ENCODE measurements at places on chromosomes 7 and 10. TPM values are rescaled to one million over a fixed set of nuclear protein-coding genes. Genes with fewer than 3 reads are reported as not detected.

The ANK3 gene
- 48.9 TPM for total RNA-seq

The UCMA gene
- total RNA-seq: 4.1 TPM

- no peak for DNase-seq
Measured at GRCh38 chr10:123792248-123792978, 99.2 kb downstream of the CPXM2 start.

GRCh38 chr7:155002411-155003091 is 373 bp downstream of the PAXIP1 start:
- no peak for DNase-seq

The SLC13A1 gene
- not detected for total RNA-seq

The NPY4R2 gene
- total RNA-seq: not detected

The PRRT4 gene
- 0.34 TPM for total RNA-seq

DNA sequence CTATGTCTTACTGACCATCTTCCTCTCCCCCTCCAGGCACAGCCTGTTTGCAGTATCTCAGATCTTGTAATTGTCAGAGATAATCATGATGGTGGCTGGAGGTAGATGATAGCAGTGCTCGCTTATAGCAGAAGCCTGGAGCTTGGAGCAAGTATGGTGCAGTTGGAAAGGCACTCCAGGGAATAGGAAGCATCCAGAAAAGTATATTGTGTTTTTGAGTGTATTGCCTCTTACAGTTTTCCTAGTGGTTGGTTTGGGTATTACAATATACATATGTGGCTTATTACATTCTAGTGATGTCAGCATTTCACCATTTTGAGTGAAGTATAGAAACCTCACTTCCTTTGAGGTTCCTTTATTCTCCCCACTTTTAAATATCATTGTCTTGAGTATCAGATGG is 101.5 kb downstream of the STK31 start:
- DNase-seq: no peak

The HOXA13 gene
- not detected for total RNA-seq

The GRM3 gene
- 3.4 TPM for total RNA-seq

The FGF8 gene
- 3.9 TPM for total RNA-seq

GRCh38 chr7:20595971-20596370 is 19.5 kb upstream of the ABCB5 start:
- no peak for DNase-seq

GRCh38 chr7:84070770-84071169 is 123.8 kb downstream of the SEMA3A start:
- DNase-seq: no peak

DNA sequence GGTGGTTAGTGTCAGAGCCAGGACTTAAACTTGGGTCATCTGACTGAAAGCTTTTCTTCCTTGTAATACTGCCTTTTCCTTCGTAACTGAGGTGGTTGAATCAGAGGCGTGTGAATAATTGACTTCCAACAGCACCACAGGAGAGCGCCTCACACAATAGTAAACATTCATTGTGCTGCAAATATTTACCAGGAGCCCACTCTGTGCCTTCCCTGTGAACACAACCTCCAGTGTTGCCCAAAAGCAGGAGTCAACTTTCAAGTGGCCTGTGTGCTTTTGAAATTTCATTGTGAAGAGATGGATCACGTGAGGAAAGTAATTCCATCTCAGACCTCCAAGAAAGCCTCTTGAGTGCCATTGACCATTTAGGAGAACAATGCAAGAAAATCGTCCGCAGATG is 60.2 kb downstream of the ADRA2A start:
- no peak for DNase-seq

DNA sequence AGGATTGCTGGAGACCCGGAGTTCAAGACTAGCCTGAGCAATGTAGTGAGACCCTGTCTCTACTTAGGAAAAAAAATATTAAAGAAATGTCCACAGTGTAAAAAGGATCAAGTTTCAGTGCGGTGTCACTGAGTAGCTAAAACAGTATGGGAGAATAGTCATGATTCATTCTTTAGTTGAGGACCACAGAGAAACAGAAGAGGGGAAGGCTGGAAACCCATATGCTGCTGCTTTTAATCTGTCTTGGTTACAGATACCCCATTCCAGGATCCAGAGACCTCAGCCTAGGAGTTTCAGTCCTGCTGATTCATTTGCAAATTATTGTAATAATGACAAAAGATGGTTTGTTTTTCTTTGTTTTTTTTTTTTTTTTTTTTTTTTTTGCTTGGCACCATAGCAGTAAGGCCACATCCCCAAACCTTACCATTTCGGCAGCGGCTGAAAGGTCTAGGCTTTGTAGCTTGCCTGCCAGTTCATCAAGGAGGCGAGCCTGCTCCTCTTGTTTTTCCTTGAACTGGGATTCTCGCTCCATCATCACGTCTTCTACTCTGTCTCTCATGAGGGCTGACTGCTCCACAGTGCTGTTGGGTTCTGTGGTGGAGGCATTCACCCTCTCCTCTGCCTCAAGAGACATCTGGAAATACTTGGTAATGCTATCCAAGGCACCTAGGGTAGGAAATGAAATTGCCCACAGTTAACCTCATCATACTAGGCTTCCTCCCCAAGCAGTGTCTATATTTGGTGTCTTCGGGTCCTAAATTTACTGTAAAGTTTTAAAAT is 44.2 kb downstream of the DLD start:
- no peak for DNase-seq

DNA sequence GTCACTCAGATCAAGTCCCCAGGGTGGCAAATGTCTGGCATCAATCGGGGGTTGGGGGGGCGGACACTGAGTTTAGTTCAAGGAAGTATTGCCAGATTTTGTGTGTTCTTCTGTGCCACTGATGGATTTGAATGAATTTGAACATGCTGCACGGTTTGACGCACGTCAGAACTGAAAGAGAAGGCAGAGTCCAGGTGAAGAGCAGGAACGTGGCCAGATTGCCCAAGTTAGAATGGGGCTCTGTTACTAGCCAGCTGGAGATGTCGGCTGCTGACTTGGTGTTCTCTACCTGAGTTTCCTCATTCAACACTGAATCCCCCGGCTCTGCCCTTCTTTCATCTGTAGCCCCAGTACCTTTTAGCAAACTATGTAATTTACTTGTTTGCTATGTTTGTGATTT is 180.2 kb downstream of the PRKCQ start:
- DNase-seq: no peak

DNA sequence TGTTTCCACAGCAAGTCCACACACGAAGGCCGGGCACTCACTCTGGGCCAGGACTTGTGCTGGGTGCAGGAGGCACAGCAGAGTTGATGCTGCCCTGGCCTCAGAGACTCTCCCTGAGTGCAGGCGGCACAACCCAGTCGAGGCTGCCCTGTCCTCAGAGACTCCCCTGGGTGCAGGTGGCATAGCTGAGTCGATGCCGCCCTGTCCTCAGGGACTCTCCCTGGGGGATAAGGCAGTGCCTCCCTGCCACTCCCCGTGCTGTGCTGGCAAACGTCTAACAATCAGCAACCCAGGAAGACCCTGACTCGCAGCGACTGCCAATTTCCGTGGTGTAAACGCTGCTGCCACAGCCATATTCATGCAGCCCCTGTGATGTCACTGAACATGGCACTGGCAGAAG is 93.1 kb downstream of the PDGFA start:
- DNase-seq: no peak

DNA sequence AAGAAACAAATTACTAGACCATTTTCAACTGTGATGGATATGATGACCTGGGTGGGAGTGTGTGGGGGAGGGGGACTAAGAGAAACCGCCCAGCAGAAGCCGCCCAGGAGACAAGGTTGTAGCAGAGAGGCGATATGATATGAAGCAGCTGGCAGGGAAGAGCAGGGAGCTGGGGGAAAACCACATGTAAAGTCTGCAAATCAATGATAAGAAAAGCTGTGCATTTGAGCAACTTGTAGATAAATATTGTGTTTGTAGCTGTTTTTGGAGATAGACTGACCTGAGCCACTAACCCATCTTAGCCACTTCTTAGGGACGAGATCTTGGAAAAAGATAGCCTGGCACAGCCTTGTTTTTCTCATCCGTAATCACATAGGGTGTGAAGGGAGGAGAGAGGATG is 252.6 kb downstream of the SEC23IP start:
- DNase-seq: no peak

DNA sequence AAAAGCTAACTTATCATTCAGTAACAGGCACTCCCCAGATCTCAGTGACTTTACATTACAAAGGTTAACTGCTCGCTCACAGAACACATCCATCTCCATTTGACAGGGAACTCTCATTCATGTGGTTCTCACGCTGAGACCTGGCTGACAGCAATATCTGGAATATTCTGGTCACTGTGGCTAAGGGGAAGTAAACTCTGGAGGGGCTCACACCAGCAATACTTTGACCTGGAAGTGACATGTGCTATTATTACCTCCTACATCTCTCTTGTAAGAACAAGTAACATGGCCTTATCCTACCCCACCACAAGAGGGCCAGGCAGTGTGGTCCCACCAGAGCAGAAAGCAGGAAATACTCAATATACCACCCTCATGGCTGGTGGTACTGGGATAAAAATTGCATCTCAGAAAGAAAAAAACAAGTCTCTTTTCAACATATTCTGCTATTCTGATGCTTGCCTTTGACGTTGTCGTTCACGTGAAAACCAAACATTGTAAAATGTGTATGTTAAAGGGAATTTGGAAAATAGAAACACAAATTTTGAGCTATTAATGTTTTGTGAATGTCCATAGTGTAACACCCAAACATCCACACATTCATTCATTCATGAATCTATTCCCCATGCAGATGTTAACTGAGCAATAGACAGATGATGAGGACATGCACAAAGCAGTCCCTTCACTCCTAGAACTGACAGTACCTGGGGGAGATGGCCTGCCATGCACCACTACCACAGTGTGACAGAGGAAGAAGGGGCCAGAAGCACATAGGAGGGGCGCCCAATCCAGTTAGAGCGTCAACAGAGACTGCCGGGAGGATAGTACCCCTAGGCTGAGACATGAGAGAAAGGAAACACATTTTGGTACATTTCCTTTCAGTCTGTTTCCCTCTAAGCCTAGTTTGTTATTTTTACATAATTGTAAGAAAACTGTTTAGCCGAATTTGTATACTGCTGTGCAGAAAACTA is 166.0 kb upstream of the SP4 start:
- peak; percentile 36 for DNase-seq

DNA sequence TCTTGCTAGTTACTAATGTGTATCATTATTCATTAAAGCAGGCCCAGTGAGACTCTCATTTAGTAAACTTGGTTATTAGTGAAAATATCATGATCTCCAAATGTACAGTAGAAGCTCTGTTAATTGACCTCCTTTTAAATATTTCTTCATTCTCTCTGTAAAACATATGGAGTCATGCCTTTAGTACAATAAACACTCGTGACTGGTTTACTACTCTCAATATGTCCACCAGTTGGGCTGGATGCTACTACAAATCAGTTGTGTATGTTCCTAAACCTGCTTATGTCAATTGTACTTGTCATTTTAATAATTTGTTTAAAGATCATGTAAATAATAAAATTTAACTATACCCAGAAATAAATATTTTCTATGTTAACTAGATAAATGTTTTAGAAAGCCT is 68.6 kb upstream of the COMTD1 start:
- no peak for DNase-seq

- DNase-seq: no peak
Measured at GRCh38 chr10:110212119-110213006, 5.0 kb downstream of the MXI1 start.

GRCh38 chr10:131573707-131574106 is 262.2 kb upstream of the TCERG1L start:
- DNase-seq: no peak

DNA sequence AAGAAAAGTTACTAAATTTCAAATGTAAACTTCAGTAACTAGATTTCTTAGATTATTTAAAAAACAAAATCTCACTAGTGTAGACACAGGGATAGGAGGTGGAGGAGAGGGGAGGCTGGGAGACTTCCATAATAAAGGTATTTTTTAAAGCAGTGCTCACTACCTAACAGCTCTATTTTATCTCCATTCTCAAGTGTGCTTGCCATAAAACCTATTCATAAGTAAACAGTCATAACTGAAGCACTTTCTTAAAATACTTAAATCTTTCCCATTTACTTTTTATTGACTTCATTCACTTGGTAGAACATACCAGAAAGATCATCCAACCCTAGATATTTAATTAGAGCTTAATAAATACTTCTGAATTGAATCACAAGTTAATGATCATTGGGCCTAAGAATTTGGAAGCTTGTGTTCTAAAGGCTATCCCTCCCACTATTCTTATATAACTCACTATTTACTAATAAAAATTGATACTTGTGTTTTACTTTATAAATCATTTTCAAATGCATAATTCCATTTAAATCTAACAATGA is 107.4 kb downstream of the SNX13 start:
- DNase-seq: no peak

GRCh38 chr10:100518761-100519241 is 860 bp downstream of the SEC31B start:
- no peak for DNase-seq

The SPAG6 gene
- 0.34 TPM for total RNA-seq

- no peak for DNase-seq
Measured at GRCh38 chr10:66999762-67000545, 74.1 kb downstream of the LRRTM3 start.

The SIRT1 gene
- total RNA-seq: 70.9 TPM

GRCh38 chr10:3217853-3218252 is 45.3 kb upstream of the PITRM1 start:
- DNase-seq: no peak

The BRAT1 gene
- 42.3 TPM for total RNA-seq

- no peak for DNase-seq
Measured at GRCh38 chr10:30911303-30911863, 120.3 kb downstream of the ZNF438 start.

DNA sequence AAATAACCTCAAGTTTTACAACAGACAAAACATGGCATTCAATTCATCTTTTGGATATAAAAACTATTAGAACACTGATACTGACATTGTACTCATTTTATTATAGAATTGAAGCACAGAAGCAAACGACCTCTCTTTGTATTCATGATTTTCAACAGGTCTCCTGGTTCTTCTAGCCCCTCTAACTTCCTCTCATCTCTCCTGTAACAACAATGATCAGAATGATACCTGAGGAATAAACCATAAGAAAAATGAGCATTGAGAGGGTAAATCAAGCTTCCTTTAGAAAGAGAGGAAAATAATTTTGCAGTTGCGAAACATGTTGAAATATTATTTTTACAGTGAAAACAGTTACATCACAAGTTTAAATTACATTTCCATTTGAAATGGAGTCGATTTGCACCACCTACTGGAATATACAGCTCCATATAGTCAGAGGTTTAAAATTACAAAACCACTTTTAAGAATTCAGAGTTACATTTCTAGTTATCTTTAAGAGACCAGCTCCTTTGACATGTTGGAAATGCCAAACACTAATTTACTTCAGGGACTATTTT is 17.5 kb upstream of the TEX36 start:
- DNase-seq: no peak

GRCh38 chr7:26880852-26881251 is 16.5 kb upstream of the SKAP2 start:
- no peak for DNase-seq

The HABP2 gene
- total RNA-seq: not detected
